ENCODE measurements at places on chromosomes 1 and 21.

- DNase-seq: no peak
These were observed 3.5 kb downstream of the PEX10 start for GRCh38 chr1:2408859-2409276.

- DNase-seq: no peak
These were observed 241.6 kb upstream of the C1orf105 start for GRCh38 chr1:172178886-172179285.

GRCh38 chr1:92374223-92374622 is 75.4 kb downstream of the RPAP2 start:
- no peak for DNase-seq

DNA sequence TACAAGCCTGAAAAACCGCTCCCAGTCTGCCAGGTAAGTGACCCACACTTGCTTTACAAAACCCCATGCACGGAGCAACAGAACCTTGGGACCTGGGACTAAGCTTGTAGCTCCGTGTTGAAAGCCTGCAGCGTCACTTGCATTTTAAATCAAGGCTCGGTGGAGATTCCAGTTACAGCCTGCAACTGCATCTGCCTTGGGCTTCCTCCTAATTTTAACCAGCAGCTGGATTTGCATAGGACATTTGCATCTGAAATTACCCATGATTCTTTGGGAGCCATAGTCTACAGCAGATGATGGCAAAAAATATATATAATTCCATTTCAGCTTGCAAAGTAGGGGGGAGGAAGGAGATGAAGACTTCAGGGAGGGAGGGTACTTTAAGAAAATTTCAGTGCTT is 62.4 kb upstream of the IGSF21 start:
- no peak for DNase-seq

GRCh38 chr1:26536081-26536480 is 6.5 kb downstream of the RPS6KA1 start:
- DNase-seq: no peak

DNA sequence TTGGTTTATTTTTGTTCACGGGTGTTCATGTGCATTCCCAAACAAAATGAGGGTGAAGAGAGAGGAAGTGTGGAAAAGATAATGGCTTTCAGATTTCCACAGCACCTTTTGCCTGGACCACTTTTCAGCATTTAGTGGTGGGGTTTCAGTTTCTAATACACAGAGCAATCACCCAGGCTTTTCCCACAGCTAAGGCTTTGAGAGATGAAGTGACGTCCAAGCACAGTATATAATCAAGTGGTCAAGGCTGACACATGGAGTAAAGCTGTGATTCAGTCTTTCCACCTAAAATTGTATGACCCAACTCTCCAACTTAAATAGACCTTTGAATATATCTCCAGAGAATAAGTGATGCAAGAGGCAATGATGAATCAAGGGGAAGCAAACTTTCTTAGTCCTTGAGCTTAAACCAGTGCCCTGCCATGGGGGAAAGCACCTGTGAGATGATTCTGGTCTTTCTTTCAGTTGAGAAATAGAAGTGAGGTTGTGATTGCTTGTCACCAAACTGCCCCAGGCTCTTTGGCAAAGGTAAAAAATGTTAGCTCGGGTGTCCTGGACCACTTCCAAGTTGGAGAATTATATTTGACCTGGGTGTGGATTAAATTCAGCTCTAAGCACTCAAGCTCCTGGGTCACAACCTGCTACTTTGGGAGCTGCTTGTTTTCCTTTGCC is 2.4 kb upstream of the PIK3R3 start:
- DNase-seq: no peak

- no peak for DNase-seq
These were observed 23.1 kb upstream of the UMODL1 start for GRCh38 chr21:42047821-42048613.

DNA sequence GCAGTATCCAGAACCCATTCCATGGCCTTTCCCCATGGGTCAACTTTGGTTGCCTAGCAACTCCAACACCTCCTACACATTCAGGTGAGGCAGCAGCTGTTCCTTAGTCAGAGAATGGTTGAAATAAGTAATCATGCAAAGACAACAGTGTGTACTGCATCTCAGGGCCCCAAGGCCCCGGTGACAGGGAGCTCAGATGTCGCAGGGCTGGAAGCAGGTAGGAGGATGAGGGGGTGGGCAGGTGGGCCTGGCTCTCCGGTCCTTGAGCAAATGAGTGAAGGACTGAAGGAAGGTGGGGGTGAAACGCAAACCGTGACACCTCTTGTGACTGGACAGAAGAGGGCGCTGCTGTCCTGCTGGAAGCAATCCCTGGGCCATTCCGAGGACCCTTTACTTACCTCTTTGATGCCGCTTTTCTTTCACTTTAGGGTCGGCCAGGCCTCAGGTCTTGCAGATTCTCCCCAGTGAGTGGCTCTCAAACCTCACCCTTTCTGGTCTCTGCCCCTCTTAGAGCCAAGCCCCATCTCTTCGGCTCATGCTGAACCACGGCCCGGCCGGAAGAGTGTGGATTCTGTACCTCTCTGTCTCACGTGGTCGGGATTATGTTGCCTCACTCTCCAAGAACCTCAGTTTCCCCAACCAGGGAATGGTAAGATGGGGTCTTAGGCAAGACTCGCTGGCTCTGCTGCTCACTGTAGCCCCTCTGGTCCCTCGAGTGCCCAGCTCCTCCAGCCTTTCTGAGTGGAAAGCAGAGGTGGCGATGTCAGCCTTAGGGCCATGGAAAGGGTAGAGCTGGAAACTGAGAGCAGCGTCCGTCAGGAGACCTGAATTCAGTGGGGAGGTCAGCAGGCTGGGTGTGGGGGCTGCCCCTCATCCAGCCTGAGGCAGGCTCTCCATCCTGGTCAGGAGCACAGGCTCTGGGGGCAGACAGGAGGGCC is 5.6 kb upstream of the KCNA10 start:
- DNase-seq: peak; percentile 10

GRCh38 chr1:239123260-239123659 is 263.1 kb upstream of the CHRM3 start:
- DNase-seq: no peak

DNA sequence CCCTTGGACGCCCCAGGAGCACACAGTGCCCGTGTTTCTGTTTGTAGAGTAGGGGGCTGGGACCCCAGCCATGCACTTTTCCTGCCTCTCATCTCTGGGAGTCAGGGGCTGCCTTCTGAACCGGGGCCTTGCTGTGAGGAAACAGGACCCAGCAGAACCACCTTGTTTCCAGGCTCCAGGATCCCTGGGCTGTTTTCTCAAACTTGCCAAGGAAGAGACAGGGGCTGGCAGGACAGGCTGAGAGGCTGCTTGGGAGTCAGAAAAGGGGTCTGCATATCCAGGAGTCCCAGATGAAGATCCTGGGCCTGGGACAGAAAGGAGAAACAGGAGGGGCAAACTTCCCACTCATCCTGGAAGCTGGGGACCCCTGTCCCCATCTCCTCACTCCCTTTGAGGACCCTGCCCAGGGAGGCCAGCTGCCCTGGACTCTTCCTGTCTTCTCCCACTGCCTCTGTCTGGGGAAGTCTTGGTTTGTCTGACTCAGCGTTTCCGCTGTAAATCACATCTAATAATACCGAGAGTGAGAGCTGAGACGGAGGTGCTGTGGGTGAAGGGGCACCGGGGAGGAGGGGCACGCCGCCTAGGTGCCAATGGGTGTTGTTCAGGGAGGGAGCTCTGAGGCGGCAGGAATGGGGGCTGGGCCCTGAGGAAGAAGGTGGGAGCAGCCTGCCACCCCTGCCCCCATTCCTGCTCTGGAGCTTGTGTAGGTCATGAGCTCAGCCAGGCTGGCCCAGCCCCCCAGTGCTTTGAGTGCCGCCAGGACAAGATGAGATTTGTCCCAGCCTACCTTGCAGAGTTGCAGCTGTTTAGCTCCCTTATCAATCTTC is 16.7 kb downstream of the POU3F1 start:
- DNase-seq: no peak

- no peak for DNase-seq
These were observed 98.5 kb downstream of the DISC1 start for GRCh38 chr1:231724876-231725647.

GRCh38 chr21:24278711-24279110 is 1328.6 kb downstream of the MRPL39 start:
- DNase-seq: no peak

DNA sequence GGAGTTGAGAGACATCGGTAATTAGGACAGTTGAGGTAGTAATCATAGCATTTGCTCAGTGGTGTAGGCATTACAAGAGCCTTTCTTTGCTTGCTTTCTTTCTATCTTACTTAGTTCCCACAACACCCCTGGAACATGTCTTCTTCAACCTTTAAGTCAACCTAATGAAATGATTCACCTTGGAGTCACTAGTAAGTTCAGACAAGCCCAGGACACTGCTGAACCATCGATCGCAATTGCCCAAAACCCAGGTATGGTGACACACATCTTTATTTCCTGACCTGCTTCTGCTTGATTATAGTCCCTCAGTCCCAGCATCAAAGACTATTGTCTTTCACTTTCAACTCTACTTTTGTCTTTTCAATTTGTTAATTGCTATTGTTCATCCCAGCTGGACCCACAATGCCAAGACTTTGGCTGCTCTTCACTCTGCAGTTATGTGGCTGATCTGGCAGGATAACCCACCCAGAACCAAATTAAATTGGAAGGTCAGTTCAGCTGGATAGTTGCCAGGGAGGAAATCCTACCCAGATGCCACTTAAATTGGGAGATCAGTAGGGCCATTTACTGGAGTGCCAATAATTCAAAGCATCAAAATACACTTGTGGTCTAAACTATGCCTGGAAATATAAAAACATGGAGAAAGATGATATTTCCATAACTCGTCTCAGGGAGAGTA is 272.9 kb downstream of the RWDD3 start:
- no peak for DNase-seq

DNA sequence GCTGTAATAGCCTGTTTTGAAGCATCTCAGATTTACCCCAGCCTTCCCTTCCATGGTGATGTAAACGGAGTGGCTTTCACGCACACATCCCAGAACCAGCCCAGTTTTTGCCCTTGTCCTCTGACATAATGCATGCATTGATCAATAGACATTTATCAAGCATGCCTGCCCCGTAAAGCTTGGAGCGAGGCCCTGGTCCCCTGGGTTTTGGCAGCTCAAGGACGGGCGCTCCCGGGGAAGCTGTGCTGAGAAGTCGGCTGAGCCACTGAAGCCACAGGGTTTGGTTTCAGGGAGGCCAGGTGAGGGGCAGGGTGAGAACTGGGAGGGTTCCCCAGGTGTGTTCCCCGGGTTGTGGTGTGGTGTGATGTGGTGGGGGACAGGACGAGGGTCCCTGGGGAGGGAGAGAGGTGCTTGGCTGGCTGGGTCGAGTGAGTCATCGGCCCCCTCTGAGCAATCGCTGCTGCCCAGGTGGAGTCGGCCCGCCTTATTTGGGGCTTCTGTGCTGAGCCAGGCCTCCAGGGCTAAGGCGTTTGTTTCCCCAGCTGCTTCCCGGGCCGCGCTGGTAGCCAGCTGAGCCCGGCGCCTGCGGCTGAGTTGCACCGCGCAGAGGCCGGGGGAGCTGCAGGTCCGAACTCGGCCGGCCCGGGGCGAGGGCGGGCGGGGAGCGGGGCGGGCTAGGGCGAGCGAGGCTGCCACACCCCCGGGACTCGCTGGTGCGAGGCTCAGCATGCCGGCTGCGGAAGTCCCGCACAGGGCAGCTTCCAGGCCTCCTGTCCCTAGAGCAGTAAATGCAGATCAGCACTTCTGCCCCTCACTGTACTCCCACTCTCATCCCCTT is 23.6 kb downstream of the ATP2B4 start:
- peak; percentile 35 for DNase-seq

DNA sequence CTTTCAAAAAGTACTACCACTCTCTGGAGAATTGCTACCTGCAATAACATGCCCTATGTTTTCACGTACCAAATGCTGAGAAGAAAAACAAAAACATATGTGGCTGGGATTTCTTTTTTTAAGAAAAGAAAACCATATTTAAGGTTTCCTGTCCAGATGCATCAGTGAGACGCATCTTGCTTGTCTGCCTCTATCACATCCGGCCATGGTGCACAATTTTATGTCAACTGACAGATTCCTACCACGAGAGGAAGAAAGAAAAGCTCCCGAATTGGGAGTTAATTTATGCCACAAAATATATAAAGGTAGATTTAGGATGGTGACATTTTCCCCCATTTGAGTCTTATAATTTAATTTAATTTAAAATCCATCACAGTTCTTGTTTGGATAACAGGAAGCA is 62.3 kb upstream of the COL24A1 start:
- DNase-seq: no peak

- DNase-seq: no peak
These were observed 417.1 kb downstream of the SETD4 start for GRCh38 chr21:35643176-35643575.

GRCh38 chr1:37410105-37410504 is 64.3 kb upstream of the ZC3H12A start:
- DNase-seq: no peak

DNA sequence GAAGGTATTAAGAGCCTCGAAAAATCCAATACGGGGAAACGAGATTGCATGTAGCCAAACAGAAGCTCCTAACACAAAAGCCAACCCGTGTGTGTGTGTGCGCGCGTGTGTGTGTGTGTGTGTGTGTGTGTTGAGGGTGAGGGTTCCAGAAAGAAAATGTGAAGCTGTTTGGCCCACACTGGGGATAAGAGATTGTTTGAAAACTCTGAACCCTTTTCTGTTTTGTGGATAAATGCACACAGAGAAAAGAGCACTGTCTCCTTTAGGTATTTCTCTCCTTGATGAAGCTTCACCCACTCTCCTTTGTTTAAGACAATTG is 1.9 kb downstream of the WLS start:
- DNase-seq: no peak

- DNase-seq: no peak
These were observed 27.2 kb upstream of the DMRTB1 start for GRCh38 chr1:53431805-53432565.

DNA sequence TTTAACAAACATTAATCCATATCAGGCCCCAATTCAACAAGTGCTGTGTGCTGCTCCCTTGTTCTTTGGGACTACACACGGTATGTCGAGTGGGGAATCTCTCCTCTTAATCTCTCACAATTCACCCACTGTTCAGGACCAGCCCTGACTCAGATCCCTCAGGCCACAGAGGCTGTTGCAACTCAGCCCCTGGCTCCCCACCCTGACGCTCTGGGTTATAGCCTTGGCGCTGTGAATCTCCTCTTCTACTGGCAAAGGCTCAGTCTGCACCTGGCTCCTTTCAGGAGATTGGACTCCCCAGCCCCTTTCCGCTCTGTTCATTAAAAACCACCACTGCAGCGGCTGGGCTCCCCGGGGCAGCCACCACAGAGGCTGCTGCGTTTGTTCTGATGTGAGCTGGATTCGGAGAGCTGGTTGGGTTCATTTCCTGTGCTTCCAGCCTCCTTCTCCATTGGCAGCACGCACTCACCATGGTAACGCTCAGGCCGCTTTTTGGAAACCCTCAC is 13.0 kb downstream of the CAPN8 start:
- no peak for DNase-seq

DNA sequence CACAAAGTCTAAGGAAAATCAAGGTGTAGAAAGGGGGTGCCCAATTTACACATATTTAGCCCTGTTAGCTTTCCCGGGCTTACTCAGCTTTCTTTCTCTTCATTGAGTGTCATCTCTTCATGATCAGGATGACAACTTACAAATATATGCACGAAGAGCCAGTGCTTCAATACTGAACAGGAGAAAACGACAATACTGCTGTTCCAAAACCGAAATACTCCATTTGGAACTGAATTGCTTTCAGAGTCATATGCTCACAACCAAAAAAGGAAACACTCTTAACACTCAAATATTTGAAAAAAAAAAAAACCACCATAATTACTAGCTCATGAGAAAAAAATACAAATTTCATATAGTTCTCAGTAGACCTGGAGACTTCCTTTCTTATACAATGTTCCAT is 272.1 kb upstream of the DUSP10 start:
- DNase-seq: no peak
